ENCODE measurements at places on chromosomes 12 and 14.

GRCh38 chr14:73424453-73424852 is 33.9 kb downstream of the NUMB start:
- DNase-seq = no peak

GRCh38 chr14:100296106-100296651 is 10.1 kb downstream of the SLC25A29 start:
- DNase-seq = no peak

DNA sequence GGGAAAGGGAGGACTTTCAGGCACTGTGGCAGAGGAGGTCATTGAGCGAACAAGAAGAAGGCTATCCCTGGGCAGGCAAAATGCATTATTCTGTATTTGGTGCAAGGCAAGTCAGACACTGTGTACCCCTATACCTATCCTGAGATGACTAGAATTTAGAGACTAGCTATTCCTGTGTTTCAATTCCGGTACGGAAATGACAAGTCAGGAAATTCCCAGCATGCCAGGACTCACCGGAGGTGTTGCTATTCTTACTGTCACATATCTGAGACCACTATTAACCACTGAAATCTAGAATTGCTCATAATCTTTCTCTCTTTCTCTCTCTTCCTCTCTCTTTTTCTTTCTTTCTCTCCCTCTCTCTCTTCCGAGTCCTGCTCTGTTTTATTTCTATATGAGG is 297.1 kb downstream of the PDZRN4 start:
- no peak for DNase-seq

- no peak for DNase-seq
Observed at GRCh38 chr14:92565040-92565717, 51.6 kb downstream of the RIN3 start.

DNA sequence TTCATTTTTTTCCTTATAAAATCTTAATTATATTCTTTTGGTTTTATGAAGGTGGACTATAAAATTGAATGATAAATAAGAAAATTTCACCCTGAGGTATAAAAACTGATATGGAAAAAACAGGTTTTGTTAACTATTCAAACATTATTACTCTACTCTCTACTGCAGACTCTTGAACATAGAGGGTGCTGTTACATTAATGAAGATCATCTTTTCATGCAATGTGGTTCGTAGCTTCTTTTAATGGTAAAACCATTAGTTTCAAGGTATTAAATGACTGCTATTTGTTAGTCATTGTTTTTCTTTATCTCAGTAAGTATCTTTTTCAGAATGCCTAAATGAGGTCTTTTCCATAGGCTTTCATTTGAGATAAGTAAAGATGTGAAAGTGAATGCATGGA is 510.4 kb downstream of the SLC16A7 start:
- no peak for DNase-seq

- DNase-seq = peak; percentile 63
Observed at GRCh38 chr12:118404876-118405521, 28.6 kb downstream of the SUDS3 start.

DNA sequence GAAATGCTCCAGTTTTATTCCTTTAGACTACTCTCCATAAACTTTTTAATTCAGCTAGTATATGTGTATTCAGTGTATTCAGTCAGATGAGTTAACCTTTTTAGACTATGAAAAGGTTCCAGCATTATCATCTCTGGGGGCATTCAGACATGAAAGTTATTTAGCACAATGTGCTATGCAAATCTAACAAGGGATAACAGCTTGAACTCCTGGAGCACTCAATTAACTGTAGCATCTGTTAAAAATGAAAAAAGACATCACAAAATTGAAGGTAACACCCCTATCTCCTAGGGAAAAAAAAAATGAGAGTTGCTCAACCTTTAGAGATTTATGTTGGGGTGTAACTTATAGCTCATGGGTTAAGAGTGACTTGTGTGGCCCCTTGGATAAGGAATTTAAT is 211.5 kb downstream of the PHLDA1 start:
- DNase-seq = no peak

DNA sequence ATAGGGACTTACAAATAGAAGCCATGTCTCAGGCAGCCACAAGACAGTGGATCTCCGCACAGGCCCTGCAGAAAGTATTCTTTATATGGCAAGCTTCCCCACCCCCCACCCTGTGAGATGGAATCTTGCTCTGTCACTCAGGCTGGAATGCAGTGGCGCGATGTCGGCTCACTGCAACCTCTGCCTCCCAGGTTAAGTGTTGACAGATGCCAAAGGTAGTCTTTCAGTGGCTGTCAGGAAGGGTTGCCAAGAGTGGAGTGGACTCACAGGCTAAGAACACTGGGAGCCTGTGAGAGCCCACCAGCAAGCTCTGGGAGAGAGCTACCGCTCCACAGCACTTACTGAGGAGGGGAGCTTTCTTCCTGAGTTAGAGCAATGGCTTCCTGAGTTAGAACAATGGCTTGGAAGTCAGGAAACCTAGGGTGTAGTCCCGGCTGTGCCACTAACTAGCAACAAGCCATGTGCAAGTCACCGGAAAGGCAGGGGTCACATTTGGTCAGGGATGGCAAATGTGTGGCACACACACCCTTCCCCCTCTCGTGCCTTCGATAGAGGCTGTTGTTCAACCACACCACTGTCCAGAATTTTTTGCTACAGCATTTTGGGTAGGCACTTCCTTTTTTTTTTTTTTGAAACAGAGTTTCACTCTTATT is 2.6 kb downstream of the RNASE1 start:
- DNase-seq = no peak
